ENCODE measurements at places on chromosomes 7 and 10.

DNA sequence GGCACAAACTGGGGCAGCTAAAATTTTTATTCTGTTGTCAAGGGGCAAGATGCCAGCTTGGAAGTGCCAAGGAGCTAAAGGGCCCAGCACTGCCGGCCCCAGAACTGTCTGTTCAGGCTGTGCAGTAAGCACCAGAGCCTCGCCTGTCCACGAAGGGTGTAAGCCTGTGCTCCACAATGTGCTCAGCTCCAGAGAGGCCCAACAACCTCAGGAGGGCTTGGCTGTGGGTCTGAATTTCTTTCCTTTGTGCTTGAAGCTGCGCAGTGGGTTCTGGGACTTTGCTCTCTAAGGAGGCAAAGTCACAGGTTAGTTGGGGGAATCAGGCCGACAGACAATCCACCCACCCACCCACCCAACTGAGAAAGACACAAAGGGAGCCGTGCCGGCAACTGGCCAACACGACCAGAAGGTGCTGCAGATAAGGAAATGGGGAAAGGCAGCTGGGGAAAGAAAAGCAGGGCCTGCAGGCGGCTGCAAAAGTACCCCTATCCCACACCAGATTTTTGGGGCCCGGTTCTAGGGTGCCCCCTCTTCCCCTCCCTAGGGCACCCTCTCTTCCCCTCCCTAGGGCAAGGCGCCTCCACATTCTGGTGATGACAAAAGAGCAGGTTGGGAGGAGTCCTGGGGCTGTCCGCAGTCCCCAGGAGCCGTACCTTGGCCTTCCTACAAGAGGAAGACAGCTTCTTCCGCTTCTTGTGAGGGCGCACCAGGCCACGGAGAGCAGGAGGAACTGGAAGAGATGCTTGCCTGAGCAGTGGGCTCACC lies 7.7 kb downstream of the DDX56 start:
- DNase-seq, result no peak

DNA sequence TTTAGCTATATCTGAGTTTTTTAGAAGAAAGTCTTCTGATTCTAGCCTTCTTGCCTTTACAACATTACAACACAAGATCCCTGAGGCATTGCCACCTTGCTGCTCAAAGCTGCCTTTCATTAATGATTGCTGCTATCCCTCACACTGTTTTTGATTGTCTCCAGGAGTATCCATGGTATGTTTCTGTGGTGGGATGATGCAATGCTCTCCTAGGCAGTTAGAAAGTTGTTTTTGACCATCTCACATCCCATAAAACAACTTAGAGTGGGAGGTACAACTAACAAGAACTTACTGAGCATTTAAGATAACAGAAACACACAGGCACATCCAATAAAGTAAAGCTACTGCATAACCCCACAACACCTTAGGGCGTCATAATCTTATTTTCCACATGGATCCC lies 1156.0 kb upstream of the LRRTM3 start:
- no peak for DNase-seq

DNA sequence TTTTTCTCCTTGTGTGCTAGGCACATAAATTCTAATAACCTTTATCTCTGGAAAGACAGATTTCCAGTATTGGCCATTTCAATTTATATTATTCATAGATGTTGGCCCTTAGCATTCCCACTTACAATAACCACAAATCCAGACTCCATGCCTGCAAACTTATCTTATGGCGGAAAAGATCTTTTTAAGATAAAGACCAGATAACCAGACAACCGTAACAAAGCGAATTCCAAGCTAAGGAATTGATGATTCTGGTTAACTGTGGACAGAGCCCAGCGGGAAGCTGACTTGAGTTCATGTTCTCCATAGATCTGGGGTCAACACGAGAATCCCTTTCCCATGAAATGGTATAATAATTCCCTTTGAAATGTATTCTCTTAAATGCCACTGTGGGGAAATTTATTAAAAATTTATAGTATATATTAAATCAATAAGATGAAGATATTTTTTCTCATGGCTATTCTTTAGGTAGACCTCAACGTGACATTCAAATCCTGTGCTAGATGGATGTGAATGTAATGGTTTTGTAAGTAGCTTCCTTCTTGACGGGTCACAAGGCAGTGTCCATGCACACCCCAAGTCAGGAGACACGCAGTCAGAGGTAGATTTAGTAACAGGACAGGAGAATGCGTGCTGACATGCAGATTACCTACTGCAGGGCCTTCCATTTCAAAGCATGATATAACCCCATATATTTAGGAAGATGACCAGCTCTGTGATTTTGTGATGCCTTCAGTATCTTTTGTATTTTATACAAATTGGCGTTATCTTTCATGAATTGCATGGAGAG lies 37.7 kb upstream of the KLF6 start:
- no peak for DNase-seq

DNA sequence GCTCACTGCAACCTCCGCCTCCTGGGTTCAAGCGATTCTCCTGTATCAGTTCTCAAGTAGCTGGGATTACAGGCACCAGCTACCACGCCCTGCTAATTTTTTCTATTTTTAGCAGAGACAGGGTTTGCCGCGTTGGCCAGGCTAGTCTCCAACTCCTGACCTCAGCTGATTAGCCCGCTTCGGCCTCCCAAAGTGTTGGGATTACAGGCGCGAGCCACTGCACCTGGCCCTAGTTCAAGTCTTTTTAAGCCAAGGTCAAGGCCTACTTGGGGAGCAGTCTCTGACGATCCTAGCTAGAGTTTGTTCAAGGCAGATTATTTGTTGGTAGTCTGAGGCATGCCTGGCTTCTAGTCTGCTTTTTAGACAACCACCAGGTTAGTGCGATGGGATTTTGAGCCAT lies 709.5 kb upstream of the COBL start:
- DNase-seq, result no peak

GRCh38 chr10:24762966-24763623 lies 39.4 kb upstream of the ARHGAP21 start:
- DNase-seq, result no peak

- DNase-seq, result no peak
Measured at GRCh38 chr7:112202816-112203215, 3.4 kb downstream of the DOCK4 start.

GRCh38 chr10:35335133-35336083 lies 901 bp upstream of the CCNY start:
- no peak for DNase-seq

GRCh38 chr10:119753309-119753708 lies 27.5 kb downstream of the INPP5F start:
- DNase-seq, result no peak
